AML-193 (cell line): ENCODE measurements at places on chromosomes 7 and 10.

DNA sequence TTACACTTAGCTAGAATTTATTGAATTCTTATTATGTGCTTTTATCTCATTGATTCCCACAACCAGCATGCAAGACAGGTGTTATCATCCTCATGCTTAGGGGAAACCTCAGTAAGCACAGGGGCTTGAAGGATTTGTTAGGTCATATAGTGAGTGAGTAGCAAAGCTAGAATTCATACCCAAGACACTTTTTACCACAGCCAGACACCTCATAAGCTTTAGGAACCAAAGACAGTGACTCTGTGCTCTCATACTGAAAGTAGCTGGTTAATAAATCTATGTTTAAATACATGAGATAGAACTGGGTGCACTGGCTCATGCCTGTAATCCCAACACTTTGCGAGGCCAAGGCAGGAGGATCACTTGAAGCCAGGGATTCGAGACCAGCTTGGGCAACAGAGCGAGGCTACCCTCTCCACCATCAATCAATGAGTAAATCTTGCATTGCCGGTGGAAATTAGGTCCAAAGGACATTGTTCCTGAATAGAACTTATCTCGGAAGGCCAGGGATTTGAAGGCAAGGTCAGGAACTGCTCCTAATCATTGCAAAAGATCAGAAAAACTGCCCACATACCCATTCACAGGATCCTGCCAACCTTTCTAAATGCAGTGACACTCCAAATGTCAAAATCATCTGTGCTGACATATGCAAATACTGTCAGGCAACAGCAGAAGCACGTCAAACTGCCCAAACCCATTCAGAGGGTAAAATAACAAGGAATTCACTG, 523.5 kb downstream of the PARD3 start:
- no peak for DNase-seq

- no peak for DNase-seq
Observed at GRCh38 chr7:91582799-91583477, 297.6 kb downstream of the MTERF1 start.

DNA sequence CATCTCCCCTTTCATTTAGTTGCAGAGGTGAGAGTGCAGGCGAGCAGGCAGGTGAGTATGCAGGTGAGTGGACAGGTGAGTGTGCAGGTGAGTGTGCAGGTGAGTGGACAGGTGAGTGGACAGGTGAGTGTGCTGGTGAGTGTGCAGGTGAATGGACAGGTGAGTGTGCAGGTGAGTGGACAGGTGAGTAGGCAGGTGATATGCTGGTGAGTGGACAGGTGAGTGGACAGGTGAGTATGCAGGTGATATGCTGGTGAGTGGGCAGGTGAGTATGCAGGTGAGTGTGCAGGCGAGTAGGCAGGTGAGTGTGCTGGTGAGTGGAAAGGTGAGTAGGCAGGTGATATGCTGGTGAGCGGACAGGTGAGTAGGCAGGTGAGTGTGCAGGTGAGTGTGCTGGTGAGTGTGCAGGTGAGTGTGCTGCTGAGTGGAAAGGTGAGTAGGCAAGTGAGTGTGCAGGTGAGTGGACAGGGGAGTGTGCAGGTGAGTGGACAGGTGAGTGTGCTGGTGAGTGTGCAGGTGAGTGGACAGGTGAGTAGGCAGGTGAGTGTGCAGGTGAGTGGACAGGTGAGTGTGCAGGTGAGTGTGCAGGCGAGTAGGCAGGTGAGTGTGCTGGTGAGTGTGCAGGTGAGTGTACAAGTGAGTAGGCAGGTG, 165.6 kb downstream of the ADARB2 start:
- DNase-seq = no peak

- DNase-seq = no peak
Observed at GRCh38 chr10:121694966-121695643, 96.9 kb upstream of the FGFR2 start.

- DNase-seq = no peak
Observed at GRCh38 chr10:18325889-18326531, 185.8 kb downstream of the CACNB2 start.

DNA sequence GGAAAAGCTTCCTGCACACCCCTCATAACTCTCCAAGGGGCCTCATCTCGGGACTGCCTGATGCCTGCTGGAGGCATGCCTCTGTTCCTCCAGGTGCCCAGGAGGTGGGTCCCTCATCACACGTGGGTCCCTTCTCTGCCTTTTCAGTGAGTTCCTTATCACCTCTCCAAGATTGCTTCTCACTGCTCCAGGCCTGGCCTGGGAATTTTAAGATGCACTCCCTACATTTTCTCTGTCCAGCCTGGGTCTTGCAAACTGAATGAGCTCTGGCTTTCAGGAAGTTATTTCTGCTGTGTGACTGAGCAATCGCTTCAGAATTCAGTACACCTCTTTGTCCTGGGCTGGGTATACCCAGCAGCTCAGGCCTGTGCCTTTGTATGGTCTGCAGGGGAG, 43.8 kb downstream of the LRRC18 start:
- DNase-seq = no peak

DNA sequence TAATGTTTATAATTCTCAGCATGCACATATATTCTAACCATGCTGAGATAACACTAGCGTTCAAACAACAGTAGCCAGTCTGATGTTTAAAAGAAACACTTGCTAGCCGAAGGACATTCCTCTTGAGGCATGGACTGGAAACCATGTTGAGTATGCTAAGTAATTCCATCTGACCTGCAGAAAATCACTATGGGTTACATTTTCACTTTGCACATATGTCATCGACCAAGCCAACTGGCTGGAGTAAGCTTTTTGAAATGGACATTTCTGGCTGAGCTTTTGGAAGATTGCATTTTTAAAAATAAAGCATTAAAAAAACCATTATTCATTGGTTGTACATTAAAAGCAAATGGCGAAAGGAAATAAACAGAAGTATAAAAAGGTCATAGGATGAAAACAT, 88.2 kb downstream of the BBS9 start:
- no peak for DNase-seq

- DNase-seq = no peak
Observed at GRCh38 chr7:26393818-26394217, 102.2 kb downstream of the SNX10 start.

DNA sequence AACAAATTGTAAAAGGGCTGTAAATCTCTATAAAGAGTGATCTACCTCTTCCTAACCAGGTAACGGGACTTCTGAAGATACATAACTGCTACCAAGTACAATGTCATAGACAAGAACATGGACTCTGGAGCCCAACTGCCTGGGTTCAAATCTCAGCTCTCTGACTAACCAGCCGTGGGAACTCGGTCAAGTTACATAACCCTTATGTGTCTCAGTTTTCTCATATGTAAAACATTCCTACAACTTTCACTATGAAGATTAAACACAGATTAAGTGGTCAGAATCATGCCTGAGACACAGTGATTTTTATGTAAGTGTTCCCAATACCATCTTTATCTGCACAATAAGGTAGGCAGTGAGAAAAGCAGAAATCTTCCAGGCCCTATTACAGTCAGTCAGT, 52.6 kb downstream of the ITGB1 start:
- no peak for DNase-seq

DNA sequence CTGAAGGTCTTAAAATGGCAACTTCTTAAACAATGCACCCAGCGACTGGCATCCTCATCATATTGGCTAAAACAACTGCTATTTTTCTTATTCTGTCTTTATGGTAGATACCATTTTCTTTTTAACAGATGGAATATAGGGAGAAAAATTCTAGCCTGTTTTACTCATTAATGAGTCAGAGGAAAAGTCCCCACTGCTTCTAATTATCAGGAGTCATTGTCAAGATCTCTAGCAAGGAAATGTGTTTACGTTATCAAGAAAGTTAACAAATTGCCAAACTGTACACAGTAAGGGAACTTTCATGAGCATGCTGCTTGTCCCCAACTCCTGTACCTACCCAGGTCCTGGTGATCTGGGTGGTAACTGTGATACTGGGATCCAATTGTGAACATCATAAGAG, 117.7 kb upstream of the KIAA1217 start:
- no peak for DNase-seq

GRCh38 chr10:26737730-26738129, 40.2 kb downstream of the PDSS1 start:
- DNase-seq = peak; percentile 45
